Activated naive CD4-positive, alpha-beta T cell (primary cell): ENCODE measurements at places on chromosomes 5 and 9.

GRCh38 chr9:124444166-124444565 is 6.1 kb upstream of the ADGRD2 start:
- DNase-seq: no peak

- no peak for DNase-seq
Measured at GRCh38 chr5:91925249-91925648, 542.1 kb upstream of the ARRDC3 start.

GRCh38 chr5:10689391-10690081 is 71.5 kb downstream of the DAP start:
- DNase-seq: no peak

DNA sequence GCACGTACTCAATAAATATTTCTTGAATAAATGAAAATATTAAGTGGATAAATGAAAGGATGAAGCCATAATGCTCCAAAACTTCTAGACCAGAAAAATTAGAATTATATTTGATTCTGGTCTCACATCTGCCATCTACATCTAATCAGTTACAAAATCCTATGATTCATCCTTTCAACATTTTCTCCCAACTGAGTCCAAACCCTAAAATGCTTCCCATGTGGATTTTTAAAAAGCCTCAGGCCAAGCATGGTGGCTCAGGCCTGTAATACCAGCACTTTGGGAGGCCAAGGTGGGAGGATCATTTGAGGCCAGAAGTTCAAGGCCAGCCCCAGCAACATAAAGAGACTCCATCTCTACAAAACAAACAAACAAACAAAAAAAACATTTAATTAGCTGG is 31.6 kb upstream of the FST start:
- DNase-seq: no peak

DNA sequence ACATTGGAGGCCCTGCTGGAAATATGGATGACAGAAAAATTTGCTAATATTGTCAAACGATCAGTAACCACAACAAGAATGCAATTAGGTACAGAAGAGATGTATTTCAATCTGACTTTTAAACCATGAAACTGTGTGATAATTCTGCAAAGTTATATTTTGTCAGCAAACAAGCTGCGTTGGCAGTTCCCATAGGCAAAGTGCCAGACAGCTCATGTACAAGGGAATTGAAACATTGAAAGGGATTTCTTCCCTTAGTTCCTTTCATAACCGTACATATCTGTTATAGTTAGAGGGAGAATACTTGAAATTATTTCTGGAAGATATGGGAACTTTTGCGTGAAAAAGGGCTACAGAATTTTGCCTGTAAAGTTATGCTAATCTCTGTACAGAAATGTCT is 419.4 kb upstream of the PTGER4 start:
- DNase-seq: no peak

- no peak for DNase-seq
Measured at GRCh38 chr5:171483551-171484135, 64.2 kb downstream of the FGF18 start.

- DNase-seq: no peak
Measured at GRCh38 chr9:124698265-124698664, 72.8 kb downstream of the NR6A1 start.

DNA sequence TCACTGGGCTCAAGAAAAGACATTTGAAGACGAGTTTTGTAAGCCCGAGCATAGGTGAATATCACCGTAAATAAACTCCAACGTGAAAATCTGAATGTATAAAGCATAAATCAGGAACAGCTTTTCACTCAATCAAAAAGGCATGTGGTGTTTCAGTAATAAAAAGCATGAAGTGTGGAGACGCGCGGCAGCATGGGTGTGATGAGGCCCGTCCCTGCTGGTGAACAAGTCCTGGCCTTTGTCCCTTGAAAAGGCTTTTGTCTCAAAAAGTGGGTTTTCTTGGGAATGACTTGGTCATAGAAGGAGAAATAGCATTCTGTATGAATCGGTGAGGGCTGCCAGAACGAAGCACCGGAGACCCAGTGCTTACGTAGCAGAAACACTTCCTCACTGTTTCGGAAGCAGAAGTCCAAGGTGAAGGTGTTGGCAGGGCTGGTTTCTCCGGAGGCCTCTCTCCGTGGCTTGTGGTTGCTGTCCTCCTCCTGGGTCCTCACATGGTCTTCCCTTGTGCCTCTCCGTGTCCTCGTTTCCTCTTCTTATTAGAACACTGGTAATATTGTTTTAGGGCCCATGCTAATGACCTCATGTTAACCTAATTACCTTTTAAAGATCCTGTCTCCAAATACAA is 24.9 kb downstream of the ROPN1L start:
- DNase-seq: no peak

GRCh38 chr5:36743891-36744772 is 132.4 kb upstream of the NIPBL start:
- DNase-seq: no peak

DNA sequence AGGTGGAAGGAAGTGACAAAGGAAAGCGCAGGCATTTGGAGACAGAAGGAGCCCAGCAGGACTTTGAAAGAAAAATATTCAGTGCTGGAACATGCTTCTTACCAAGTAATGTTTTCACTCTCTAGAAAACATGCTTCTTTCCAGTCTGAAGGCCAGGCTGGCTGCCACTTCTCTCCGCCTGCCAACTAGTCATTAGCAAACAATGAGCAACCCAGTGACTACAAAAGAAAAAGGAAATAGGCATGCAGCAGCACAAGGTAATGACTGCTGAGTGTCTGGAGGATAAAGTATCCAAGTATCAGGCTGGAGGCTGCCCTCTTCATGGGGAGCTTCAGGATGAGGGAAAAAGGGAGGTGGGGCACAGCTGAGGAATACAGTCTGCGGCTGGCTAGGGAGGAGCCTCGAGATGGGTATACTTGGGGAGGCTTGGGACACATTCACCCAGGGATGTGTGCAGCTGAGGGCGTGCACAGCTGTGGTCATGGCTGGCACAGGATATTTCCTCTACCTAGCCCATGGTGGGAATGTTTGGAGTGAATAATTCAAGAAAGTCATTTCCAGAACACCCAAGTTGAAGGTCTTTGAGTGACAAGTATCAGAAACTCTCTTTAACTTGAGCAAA is 161.5 kb upstream of the KIF2A start:
- DNase-seq: no peak

DNA sequence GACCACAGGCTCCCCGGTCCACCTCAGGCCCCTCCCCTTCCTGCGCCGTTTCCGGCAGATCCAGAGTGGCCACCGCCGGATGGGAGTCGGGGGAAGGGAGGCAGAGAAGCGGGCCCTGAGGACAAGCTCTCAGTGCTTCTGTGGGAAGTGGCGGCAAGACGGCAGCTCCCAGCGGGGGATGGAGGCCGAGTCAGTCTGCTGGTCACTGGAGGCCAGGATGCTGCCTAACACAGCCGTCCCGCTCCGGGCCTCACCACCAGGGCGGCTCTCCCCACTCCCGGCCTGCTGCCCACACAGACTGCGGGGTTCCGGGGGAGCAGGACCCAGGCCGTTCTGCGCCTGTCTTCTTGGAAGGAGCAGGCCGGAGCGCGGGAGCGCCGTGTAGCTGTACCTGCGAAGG is 31.4 kb downstream of the FXN start:
- DNase-seq: no peak

- no peak for DNase-seq
Measured at GRCh38 chr5:58828258-58828657, 245.4 kb downstream of the RAB3C start.

DNA sequence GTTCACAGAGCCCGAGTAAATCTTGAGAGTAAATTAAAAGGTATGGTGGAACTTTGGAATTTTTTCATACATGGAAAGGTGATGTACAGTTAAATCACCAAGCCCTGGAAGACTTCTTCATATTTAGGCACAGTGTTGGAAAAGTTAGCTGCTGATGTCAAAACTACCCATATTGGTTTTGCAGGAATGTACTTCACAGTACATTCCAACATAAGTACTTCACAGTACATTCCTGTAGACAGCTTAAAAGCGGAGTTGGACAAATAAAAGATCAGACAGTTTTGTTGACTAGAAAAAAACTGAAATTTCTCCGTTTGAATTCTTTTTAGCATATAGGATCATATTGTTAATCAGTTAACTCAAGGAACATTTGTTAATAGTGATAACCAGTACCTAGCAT is 1.8 kb downstream of the RANBP17 start:
- no peak for DNase-seq

DNA sequence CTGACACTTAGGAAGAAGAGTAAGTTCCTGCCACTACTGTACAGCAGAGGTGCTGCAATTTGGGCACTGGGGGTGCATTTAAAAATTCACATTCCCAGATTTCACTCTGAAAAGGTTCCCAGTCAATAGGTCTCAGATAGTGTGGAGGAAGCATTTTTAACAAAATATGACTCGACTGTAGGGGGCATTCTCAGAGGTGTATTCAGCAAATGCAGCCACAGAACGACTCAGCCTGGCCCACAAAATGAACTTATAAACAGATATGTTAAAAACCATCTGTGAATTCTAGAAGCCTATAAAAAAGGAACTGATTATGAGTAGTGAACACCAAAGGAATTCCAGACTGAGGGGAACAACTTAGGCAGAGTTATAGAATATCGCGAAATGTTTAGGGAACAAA is 31.1 kb downstream of the MLLT3 start:
- no peak for DNase-seq

DNA sequence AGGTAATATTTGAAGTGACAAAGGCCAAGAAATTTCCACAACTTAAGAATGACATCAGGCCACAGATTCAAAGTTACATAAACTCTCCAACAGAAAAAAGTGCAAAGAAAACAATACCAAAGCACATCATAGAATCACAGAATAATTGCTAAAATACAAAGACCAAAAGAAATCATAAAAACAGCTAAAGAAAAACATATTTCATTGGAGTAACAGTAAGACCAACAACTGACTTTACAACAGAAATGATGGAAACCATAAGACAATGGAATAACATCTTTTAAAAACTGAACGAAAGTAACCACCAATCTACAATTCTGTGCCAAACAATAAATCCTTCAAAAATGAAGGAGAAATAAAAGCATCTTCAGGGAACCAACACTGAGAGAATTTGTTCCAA is 38.3 kb downstream of the ZDHHC21 start:
- no peak for DNase-seq

- DNase-seq: no peak
Measured at GRCh38 chr9:119224431-119224830, 144.8 kb downstream of the BRINP1 start.

GRCh38 chr5:96026406-96027041 is 64.9 kb upstream of the ELL2 start:
- no peak for DNase-seq

DNA sequence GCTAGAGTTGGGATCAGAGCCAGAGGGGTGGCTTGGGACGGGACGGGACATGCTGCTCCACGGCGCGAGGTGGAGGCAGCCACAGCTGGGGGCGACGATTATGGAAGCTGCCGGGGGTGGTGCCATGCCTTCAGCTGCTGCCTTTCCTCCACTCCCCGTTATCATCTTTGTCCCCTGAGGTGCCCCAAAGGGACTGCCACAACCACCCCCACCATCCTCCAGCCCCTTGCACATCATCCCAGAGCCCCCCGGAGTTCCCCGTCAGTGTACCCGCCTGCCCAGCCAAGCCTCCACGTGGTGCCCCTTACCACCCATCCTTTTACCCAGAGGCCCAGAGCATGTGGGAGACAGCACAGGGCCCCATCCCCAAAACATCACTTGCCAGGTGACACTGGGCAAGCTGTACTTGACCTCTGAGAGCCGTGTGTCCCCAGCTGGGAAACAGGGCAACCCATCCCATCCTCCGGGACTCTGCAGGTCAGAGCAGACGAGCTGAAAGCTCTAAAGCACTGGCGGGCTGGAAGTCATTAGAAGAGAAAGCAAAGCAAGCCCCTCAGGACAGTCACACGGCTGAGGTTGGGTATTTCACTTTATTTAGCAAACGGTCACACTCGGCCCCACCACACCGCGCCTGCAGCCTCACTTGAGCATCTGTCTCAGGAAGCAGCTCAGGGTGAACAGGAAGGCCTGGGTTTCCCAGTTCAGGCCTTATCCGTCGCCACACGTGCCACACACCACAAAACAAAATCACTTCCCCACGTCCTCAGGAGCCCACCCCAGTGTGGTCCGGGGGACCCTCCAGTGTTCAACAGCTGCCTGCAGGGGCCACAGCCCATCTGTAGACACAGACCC is 19.5 kb upstream of the MXD3 start:
- no peak for DNase-seq
